ENCODE measurements at places on chromosomes 7 and 10.

- H3K27me3 ChIP-seq = no peaks in the 10 kb centered on the region
- no peaks in the 10 kb centered on the region for H3K36me3 ChIP-seq
- H3K4me3 ChIP-seq = no peak overlapping the region
- H3K4me1 ChIP-seq = no peaks in the 10 kb centered on the region
Observed at GRCh38 chr7:8833355-8833754, 399.9 kb downstream of the NXPH1 start.

- H3K36me3 ChIP-seq = no peaks in the 10 kb centered on the region
- no peak overlapping the region for H3K27ac ChIP-seq
- H3K4me1 ChIP-seq = no peaks in the 10 kb centered on the region
- H3K4me3 ChIP-seq = no peak overlapping the region
- no peak for DNase-seq
Observed at GRCh38 chr10:112140110-112140970, 43.2 kb downstream of the GPAM start.

- H3K4me1 ChIP-seq = no peaks in the 10 kb centered on the region
- no peak for DNase-seq
- no peaks in the 10 kb centered on the region for H3K27me3 ChIP-seq
- no peaks in the 10 kb centered on the region for H3K36me3 ChIP-seq
Observed at GRCh38 chr7:121475806-121476205, 79.7 kb upstream of the FAM3C start.

DNA sequence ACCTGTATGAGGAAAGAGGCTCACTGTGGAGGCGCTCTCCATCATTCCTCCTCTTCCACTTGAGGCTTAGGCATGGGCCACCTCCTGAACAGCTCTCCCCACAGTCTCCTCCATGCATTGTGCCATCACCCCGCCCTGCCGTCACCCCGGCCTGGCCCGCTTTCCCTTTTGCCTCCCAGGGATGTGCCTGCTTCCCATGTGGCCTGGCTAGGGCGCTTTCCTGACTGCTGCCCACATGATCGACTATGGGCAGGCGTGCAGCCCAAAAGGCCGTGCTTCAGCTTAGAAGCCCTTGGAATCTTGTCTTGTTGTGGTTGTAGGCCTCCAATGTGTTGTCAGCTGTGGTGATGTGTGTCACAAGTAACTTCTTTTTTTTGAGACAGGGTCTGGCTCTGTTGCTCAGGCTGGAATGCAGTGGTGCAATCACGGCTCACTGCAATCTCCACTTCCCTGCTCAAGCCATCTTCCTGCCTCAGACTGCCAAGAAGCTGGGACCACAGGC lies 1.8 kb upstream of the ACTR3C start:
- no peaks in the 10 kb centered on the region for H3K36me3 ChIP-seq
- H3K4me3 ChIP-seq = no peak overlapping the region
- no peak for DNase-seq
- no peak overlapping the region for H3K27ac ChIP-seq
- H3K4me1 ChIP-seq = peaks cover 24% of the 10 kb centered on the region

DNA sequence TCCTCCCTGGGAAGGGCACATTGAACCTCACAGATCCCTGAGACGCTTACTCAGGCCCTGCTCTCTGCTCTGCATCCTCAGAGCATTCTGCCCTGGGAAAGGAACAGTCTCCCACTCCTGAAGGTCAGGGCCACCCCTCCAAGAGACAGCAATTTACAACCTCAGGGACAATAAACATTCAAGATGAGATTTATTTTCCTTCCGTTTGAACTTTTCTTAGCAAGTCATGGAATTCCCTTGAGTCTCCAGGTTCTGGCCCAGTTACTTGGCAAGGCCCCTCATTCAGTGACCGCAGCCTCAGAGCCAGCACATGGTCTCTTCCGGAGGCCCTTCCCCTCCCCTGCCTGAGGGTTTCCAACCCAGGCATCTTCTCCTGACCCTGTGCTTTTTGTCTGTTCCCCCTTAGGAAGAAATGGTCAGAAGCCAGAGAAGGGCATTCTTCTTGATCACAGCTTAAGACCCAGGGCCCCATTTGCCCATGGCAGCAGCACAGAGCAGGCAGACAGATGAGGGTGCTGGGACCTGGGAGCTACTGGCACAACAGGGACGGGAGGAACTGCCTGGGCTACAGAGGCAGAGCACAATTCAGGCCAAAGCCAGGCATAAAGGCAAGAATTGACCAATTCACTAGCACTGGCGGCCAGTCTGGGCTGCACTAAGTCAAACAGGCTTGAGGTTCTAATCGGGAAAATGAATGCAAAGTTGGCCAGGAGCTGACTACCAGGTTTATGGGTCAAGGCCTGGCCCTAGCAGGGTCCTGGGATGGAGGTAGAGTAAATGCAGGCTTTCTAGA lies 56.7 kb downstream of the VSTM4 start:
- DNase-seq = no peak
- H3K4me1 ChIP-seq = peaks cover 5% of the 10 kb centered on the region
- H3K4me3 ChIP-seq = no peak overlapping the region
- peaks cover 6% of the 10 kb centered on the region for H3K36me3 ChIP-seq
- H3K27me3 ChIP-seq = no peaks in the 10 kb centered on the region
- H3K27ac ChIP-seq = no peak overlapping the region

DNA sequence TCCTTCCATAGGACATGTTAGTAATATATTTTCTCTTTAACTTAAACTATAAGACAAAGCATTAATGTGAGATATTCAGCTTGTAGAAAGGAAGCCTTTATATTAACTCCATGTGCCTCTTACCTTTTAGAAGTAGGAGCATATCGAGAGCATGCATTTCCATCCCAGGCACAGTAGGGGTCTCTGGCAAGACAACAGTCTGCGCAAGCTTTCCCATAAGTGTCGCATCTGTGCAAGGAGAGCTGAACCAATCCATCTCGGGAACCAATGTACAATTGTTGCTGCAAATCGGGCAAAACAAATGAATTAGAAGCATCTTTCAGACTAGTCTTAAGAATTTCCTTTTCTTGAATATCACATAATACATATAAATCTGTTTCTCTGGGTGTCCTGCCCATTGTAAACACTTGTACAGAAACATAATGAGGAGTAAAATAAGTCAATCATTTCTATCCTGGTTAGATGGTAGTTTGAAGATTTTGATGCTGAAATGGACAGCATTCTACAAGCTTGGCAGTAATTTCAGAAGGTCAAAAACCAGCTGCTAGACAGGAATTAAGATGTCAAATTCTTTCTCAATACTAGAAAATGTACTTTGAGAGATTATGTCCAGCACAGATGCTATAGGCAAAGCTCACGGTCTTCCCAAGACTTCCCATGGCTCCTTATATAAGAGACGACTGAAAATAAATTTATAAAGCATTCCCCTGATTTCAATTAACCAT lies 171.8 kb downstream of the SEMA3D start:
- no peaks in the 10 kb centered on the region for H3K4me1 ChIP-seq
- H3K27me3 ChIP-seq = no peaks in the 10 kb centered on the region
- no peaks in the 10 kb centered on the region for H3K36me3 ChIP-seq
- DNase-seq = no peak
- no peak overlapping the region for H3K27ac ChIP-seq

- DNase-seq = no peak
- no peak overlapping the region for H3K27ac ChIP-seq
- no peak overlapping the region for H3K4me3 ChIP-seq
- no peaks in the 10 kb centered on the region for H3K27me3 ChIP-seq
- no peaks in the 10 kb centered on the region for H3K4me1 ChIP-seq
Observed at GRCh38 chr10:69959911-69960310, 92.7 kb upstream of the MACROH2A2 start.

GRCh38 chr10:132492323-132493025 lies 45.1 kb upstream of the INPP5A start:
- H3K36me3 ChIP-seq = no peaks in the 10 kb centered on the region
- DNase-seq = no peak
- H3K4me3 ChIP-seq = no peak overlapping the region
- no peaks in the 10 kb centered on the region for H3K27me3 ChIP-seq
- H3K27ac ChIP-seq = no peak overlapping the region

- DNase-seq = no peak
- H3K36me3 ChIP-seq = no peaks in the 10 kb centered on the region
- no peaks in the 10 kb centered on the region for H3K27me3 ChIP-seq
- no peak overlapping the region for H3K4me3 ChIP-seq
- H3K4me1 ChIP-seq = peaks cover 7% of the 10 kb centered on the region
- H3K27ac ChIP-seq = no peak overlapping the region
Observed at GRCh38 chr7:68629-69028, 123.7 kb upstream of the FAM20C start.

GRCh38 chr10:70267161-70267933 lies 16.5 kb downstream of the NPFFR1 start:
- H3K27me3 ChIP-seq = no peaks in the 10 kb centered on the region
- no peaks in the 10 kb centered on the region for H3K36me3 ChIP-seq
- no peak overlapping the region for H3K27ac ChIP-seq
- H3K4me1 ChIP-seq = no peaks in the 10 kb centered on the region

DNA sequence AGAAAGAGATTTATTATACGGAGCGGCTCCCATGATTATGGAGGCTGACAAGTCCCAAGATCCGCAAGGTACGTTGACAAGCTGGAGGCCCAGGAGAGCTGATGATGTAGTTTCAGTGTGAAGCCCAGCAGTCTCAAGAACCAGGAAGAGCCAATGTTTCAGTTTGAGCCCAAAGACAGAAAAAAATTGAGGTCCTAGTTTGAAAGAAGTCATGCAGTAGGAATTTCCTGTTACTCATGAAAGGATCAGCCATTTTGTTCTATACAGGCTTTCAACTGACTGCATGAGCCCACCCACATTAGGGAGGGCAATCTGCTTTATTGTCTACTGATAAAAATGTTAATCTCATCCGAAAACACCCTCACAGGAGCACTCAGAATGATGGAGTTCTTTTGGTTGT lies 51.5 kb downstream of the CCDC71L start:
- no peak for DNase-seq
- no peaks in the 10 kb centered on the region for H3K36me3 ChIP-seq
- no peaks in the 10 kb centered on the region for H3K4me1 ChIP-seq

GRCh38 chr10:9437131-9437530 lies 1382.6 kb downstream of the GATA3 start:
- H3K4me3 ChIP-seq = no peak overlapping the region
- no peak for DNase-seq
- H3K27me3 ChIP-seq = no peaks in the 10 kb centered on the region
- H3K4me1 ChIP-seq = no peaks in the 10 kb centered on the region

DNA sequence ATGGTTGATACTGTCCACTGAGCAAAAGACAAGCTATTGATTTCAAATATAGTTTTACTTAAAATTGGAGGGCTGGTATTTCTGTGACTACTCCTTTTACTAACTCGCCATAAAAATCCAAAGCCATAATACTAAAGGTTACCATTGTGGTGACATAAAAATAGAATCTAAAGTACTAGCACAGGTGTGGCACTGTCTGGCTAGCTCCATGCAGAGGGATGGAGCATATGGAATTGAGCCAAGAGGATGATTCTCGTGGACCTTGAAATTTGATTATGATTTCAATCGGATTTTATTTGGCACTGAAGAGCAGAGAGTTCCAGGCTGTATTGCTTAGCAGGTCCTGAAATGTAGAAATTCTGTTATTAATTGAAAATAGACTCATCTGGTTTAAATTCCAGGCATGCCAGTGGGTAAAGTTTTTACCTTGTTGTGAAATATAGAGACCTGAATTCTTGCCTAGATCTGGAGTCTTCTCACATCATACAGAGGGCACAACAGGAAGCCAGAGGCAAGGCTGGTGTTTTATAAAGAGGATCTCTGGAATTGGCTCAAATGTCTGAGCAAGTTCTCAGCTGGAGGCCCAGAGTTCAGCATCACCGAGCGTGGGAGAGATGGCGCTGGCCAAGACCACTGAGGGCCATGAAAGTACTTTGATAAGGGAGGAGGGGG lies 29.9 kb upstream of the DLD start:
- no peak for DNase-seq
- no peak overlapping the region for H3K4me3 ChIP-seq
- H3K27ac ChIP-seq = no peak overlapping the region
- no peaks in the 10 kb centered on the region for H3K4me1 ChIP-seq
- H3K36me3 ChIP-seq = no peaks in the 10 kb centered on the region

DNA sequence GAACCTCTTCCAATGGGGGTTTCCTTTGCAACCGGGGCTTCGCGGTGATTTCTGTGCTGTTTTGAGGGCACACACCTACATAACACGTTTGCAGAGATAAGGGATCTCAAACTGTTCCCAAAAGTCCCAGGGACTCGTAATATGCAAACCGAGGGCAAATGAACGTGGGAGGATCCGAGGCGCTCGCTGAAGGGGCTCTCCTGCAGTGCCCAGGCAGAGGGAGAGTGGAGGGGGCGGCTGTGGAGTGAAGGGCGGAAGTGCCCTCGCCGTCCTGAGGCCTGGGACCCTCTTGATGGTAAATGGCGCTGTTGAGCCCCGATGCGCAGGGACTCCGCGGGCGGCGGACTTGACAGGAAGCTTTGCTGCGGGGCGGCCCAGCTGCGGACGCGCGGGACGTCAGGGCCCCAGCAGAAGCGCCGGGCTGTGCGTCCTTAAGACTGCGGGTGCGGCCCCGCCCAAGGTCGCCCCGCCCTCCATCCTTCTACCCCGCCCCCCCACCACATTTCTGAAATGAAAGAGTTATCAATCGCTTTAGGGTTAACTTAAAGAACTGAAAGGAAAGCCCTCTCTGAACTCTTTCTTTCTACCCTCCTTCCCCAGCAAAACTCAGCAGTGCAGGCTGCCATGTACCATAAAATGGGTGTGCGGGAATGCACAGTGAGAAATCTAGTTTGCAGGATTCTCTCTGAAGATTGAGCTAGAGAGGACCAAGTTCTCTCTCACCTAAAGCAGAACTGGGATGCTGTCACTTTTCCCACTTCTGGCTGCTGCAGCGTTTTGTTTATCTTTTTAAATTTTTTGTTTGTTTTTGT lies 151.8 kb upstream of the YAE1 start:
- H3K27ac ChIP-seq = peak overlapping the region; percentile 37
- no peaks in the 10 kb centered on the region for H3K27me3 ChIP-seq
- DNase-seq = no peak
- H3K4me1 ChIP-seq = no peaks in the 10 kb centered on the region
- H3K4me3 ChIP-seq = peak overlapping the region; percentile 78
- H3K36me3 ChIP-seq = no peaks in the 10 kb centered on the region

- no peak for DNase-seq
- no peaks in the 10 kb centered on the region for H3K27me3 ChIP-seq
- no peak overlapping the region for H3K27ac ChIP-seq
- no peak overlapping the region for H3K4me3 ChIP-seq
- no peaks in the 10 kb centered on the region for H3K4me1 ChIP-seq
Observed at GRCh38 chr10:102367441-102367840, 28.1 kb upstream of the NFKB2 start.

DNA sequence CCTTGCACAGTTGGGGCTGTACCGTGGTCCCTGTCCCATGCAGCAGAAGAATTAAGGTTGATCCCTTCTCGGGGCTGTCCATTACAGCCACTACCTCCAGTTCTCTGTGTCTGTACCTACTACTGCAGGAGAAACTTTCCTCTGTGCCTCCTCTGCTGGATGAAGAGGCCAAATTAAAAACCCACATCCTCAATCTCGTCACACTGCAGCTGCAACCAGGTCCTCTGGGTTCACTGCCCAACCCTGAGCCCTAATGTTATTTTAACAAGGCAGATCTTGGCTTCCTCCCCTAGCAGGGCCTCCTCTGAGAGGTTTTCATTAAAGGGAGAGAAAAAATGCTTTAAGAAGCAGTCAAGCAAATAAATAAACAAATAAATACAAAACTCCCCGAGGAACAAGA lies 66.6 kb downstream of the PLXNA4 start:
- H3K4me1 ChIP-seq = no peaks in the 10 kb centered on the region
- no peak overlapping the region for H3K27ac ChIP-seq
- no peak overlapping the region for H3K4me3 ChIP-seq

Data from thoracic aorta (tissue), 2 donors.